Endothelial cell of umbilical vein (primary cell): ENCODE measurements at places on chromosomes 4 and X. TPM values are rescaled to one million over a fixed set of nuclear protein-coding genes. Genes with fewer than 3 reads are reported as not detected.

DNA sequence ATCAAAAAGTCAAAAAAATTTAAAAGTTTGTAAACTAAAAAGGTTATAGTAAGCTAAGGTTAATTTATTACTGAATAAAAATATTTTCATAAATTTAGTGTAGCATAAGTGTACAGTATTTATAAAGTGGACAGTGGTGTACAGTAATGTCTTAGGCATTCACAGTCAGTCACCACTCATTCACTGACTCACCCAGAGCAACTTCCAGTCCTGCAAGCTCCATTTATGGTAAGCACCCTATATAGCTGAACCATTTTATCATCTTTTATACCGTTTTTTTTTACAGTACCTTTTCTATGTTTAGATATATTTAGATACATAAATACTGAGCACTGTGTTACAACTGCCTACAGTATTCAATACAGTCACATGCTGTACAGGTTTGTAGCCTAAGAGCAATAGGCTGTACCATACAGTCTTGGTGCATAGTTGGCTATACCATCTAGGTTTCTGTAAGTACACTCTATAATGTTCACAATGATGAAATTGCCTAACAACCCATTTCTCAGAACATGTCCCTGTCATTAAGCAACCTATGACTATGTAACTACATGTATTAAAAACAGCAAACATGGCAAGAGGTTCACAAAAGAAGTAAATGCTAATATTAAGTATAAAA, 18.6 kb downstream of the ACSL4 start:
- DNase-seq, result peak; percentile 50

DNA sequence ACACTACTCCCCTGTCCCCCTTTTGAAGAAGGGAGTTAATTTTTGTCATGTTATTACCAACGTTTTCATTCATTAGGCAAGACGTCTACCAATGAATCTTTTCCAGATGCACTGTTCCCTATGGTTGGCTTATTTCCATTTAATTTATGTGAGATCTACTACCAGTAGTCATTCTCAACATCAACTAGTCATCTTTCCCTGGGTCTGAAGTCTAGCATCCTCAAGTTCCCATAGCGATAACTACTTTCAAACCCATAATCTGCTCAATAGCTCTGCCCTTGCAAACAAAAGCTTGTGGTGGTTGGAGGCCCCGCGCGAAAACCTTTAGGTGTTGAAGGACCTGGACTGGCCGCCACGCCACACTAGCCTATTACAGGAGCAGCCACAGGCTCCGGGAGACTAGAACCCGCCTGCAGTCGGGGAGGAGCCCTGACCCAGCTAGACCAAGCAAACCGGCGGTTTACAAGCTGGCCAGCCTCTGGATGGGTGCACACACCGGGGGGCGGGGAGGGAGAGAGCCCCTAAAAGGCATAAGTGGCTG, 746 bp downstream of the PPAT start:
- DNase-seq, result peak; percentile 72

DNA sequence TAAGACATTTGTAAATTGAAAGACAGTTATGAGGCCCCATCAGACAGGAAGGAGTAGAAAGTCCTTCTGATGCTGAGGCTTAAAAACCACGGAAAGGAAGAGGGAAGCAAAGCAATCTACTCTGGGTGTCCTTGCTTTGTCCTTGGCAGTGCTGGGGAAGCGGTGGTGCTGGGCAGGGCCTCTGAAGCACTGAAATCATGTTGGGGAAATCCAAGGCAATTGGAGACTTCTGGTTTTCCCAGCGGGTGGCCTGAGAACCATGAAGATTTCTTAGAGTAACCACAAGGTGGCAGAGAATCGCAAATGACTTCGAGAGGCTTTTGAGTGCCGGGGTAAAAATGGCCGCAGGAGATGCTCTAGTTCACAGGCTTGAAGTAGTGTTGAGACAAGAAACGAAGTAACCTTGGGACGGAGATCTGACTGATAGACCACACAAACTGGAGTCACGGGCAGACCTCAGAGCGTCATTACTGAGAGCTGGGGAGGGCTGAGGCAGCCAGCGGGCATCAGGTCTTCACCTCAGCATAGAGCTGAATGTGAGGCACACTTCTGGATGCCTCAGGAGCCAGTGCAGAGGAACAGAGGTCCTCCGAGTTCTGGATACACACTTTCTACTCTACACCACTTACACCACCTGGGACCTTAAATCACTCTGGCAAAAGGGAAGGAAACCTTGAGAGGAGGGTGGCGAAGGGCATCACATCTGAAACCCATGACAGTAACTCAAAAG, 130.7 kb upstream of the GPRIN3 start:
- peak; percentile 42 for DNase-seq

The LRAT gene
- polyA plus RNA-seq, result not detected in 2 replicates

- no peak for DNase-seq
Observed at GRCh38 chr4:3037957-3038461, 36.3 kb downstream of the HTT-AS start.

The PPP1R2C gene
- polyA plus RNA-seq, result not detected in 2 replicates

- DNase-seq, result no peak
Observed at GRCh38 chr4:6134612-6135220, 65.6 kb downstream of the JAKMIP1 start.
